Activated T-cell treated with anti-CD3 and anti-CD28 coated beads, Interleukin-2, amount 50 U/mL, for 4 hours (primary cell): ENCODE measurements at places on chromosomes 6 and 20. TPM values are rescaled to one million over a fixed set of nuclear protein-coding genes. Genes with fewer than 3 reads are reported as not detected.

- no peak for DNase-seq
Observed at GRCh38 chr6:11009353-11009752, 34.8 kb downstream of the ELOVL2 start.

- DNase-seq, result no peak
Observed at GRCh38 chr6:121666814-121667213, 231.4 kb downstream of the GJA1 start.

GRCh38 chr6:134636186-134636799, 313.6 kb downstream of the ALDH8A1 start:
- DNase-seq, result peak; percentile 43

DNA sequence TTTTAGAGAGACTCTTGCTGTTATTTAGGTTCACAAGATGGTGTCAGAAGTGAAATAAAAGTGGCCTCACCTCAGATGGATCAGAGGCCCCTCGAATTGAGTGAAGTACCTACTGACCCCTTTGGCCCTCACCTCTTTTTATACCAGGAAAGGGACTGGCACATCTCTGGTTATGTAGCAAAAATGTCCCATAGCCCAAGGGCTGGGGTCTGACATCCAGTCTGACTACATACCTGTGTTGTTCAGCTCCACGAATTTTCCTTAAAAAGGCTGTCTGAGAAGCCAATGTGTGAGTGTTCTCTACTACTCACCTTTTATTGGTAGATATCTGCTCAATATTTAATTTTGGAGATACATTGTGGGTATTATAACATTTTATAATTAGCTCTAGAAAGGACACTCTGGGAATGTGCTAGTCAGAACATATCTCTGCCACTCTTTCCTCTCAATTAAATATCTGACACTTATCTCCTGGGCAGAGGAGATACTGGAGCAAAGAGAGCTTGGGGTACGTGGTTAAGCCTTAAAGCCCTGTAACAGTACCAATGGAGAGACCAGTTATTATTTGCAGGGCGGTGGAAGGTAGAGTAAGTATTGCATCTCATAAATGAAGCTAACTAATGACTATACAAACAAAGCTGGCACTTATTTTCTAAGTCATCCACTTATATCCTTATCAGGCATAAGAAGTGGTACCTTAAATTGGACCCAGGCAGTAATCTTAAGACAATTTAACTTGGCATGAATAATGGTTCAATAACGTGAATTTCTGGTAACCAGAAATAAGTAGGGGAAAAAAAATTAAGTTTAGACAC, 20.0 kb upstream of the IL22RA2 start:
- no peak for DNase-seq

DNA sequence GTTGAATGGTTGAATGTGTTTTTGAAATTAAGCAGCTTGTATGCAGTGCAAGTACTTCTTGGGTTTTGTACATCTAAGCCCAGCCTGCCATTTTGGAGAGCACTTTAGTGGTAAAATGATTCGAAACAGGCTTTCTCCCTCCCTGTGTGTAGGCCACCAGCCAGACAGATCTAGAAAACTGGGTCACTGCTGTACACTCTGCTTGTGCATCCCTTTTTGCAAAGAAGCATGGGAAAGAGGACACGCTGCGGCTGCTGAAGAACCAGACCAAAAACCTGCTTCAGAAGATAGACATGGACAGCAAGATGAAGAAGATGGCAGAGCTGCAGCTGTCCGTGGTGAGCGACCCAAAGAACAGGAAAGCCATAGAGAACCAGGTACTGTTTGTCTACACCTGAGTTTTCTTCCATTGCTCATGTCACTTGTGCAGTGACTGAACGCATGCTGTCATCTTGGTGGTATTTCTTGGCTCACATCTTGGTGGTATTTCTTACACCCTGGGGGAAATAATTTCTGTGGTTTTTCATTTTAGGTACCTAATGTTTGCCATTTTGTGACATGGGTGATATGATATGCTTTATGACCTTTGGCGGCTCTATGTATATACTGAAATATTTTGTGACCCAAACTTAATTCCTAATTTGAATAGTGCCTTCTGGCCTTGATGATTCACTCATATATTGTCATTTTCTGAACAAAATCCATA, 115.7 kb upstream of the CLDN20 start:
- no peak for DNase-seq

GRCh38 chr20:51766994-51767866, 960 bp downstream of the ATP9A start:
- peak; percentile 23 for DNase-seq

- DNase-seq, result no peak
Observed at GRCh38 chr20:25296094-25297093, 48.5 kb downstream of the PYGB start.

DNA sequence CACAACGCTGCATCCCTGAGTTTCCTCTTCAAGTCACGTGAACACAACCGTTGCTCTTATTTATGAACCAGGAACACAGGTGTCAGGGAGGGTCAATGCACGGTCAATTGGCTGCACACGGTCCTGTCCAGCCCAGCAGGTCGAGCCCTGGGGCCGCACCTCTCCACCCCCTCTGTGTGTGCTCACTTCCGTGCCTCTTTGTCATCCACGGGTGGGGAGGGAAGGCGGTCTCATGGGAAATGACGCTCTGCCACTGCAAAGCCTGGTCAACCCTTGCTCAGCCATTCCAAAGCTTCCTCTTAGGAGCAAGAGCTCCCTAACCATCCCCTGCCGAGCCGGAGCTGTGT, 38.7 kb downstream of the DACT2 start:
- no peak for DNase-seq

DNA sequence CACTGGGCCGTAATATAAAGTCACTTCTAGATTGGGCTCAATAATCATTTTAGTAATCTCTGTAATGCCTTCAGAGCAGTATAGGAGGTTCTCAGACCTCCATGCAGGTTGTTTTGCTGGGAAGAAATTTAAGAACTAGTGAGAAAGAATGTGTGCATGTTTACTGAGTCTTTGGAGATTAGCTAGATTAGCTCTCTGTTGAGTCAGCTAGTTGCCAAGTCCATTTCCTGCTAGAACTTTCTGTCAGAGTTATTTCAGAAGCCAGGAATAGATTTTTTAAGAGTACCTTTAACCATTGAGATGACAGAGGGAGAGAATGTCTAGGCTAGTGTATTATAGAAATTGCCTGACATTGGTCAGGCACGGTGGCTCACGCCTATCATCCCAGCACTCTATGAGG, 33.3 kb downstream of the ORC3 start:
- no peak for DNase-seq

GRCh38 chr6:76707630-76708029, 635.2 kb upstream of the IMPG1 start:
- DNase-seq, result no peak

GRCh38 chr6:129694036-129694435, 15.9 kb downstream of the ARHGAP18 start:
- DNase-seq, result no peak

GRCh38 chr20:1894951-1895673, at the start of gene SIRPA:
Gene SIRPA, plus strand, starts transcription at chr20:1895407. Its CDS starts 41 bp downstream, at chr20:1895448.
- no peak for DNase-seq

- no peak for DNase-seq
Observed at GRCh38 chr6:126199466-126199865, 140.4 kb upstream of the CENPW start.

- DNase-seq, result no peak
Observed at GRCh38 chr20:53142225-53143127, 170.3 kb downstream of the TSHZ2 start.

DNA sequence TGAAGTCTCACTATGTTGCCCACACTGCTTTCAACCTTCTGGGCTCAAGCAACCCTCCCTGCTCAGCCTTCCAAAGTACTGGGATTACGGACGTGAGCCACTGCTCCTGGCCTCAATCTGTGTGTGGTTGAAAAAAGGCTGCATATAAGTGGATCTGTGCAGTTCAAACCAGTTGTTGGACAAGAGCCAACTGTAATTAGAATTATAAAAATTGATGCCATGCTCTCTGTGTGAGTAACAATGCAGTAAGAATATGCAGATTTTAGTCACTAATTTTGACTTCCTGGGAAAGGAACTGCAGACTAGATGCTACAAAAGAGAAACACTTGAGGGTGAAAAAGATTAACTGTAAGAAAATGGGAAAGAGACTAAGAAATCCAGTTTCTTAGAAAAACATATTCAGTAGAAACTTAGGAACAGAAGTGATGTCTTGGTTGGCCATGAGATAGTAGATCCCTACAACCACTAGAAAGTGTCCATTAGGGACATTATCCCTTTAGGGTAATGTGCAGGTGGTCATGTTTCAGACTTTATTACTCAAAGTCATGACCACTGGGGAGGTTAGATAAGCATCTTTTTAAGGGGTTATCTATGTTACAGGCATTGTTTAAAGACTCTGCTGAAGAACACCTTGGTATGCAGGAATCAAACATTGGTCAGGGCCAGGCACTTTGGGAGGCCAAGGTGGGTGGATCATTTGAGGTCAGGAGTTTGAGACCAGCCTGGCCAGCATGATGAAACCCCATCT, 26.3 kb downstream of the ITCH start:
- no peak for DNase-seq

GRCh38 chr20:4966826-4967751, 34.2 kb downstream of the SLC23A2 start:
- DNase-seq, result no peak

GRCh38 chr6:111456208-111456607, 26.8 kb downstream of the REV3L start:
- DNase-seq, result no peak

DNA sequence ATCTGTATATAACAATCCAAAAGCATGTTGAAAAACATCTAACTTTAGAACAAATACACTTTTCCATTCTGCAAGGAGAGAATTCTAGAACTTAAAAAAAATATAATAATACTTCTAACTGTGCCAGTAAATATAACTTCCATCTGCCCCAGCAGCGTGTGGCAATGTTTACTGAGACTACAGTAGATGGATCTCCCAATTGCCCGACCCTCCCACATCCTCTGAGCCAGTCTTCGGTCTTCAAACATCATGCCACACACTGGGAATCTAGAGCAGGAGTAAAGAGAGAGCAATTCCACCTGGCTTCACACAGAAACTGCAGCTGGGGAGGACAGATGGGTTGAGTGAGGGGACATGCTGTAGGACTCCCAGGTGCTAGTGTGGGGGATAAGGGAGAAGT, 121.3 kb upstream of the NHSL1 start:
- DNase-seq, result no peak

- DNase-seq, result no peak
Observed at GRCh38 chr6:15908871-15909270, 220.0 kb upstream of the MYLIP start.

- no peak for DNase-seq
Observed at GRCh38 chr20:46700481-46700880, 9.0 kb upstream of the SLC2A10 start.

DNA sequence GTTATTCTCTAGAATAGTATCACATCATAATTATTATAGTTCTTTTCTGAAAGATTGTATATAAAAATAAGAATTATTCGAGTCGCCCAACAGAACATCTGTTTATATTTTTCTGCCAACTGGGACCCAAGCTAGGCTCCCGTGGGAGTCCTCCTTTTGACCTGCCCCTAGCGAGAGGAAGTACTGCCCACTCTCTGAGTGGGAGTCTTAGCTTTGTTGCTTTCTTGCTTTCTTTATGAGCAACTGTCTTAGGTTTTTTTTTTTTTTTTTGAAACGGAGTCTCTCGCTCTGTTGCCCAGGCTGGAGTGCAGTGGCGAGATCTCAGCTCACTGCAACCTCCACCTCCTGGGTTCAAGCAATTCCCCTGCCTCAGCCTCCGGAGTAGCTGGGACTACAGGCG, 202.0 kb upstream of the ZNF184 start:
- no peak for DNase-seq

- DNase-seq, result peak; percentile 1
Observed at GRCh38 chr6:158043586-158044524, 62.2 kb downstream of the SYNJ2 start.

DNA sequence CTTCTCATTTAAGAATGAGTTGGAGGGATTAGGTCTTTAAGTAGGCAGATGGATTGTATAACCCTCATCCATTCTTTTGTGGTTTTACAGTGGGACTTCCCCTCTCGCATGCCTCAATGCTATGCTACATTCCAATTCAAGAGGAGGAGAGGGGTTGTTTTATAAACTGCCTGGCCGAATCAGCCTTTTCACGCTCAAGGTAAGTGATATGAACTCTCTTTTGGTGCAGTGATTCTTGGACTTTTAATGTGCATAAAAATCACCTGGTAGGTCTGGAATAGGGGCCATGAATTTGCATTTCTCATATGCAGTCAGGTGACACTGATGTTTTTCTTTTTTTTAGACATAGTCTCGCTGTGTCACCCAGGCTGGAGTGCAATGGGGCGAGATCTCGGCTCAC, 10.8 kb downstream of the ASXL1 start:
- DNase-seq, result no peak

DNA sequence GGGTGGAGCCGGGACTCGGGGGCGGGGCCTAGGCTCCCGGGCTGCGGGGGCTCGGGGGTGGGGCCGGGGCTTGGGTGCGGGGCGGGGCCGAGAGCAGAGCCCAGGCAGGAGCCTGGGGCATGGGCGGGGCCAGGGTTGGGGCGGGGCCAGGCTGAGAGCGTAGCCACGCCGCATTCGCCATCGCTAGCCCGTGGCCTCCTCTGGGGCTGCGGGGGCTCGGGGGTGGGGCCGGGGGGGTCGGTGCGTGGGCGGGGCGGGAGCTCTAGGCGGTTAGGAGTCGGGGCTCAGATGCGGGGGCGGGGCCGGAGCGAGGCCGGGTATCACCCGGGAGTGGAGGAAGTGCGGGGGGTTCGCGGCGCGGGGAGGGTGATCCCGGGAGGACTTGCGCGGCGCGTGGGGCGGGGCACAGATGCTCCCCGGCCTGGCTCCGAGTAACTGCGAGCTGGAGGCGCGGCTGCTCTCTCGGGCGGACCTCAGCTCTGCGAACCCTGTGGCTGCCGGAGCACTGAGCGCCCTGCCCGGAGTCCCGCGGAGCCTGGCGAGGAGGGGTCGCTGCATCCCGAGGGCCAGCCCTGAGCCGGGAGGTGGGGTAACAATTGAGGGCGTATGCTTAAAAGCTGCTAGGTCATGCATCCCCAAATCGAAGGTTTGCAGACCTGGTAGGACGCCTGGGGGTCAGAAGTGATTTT, 434 bp upstream of the ECI2 start:
- DNase-seq, result peak; percentile 97

- DNase-seq, result no peak
Observed at GRCh38 chr20:45032276-45032675, 66.0 kb downstream of the STK4 start.

DNA sequence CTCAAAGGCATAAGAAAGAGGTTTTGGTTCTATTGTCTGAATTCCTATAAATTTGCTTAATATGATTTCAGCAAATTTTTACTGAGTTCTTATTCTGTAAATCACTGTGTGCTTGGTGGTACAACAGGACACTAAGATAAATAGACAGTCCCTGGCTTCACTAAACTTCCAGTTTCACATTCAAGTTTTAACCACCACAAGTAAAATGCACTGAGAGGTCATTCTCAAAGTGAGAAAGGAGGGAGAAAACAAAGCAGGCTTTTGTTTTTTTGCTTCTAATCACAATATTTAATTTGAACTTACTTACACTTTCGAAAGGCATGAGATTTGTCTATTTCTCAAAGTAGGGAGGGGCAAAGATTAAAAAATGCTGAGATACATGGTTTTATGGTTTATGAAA, 445.7 kb downstream of the CDC5L start:
- no peak for DNase-seq

- no peak for DNase-seq
Observed at GRCh38 chr20:51469578-51470498, 72.7 kb downstream of the NFATC2 start.

Gene COL11A2
- 0.48 TPM for total RNA-seq

Gene RBL1
- total RNA-seq, result 57.2 TPM

Gene BPIFA1
- not detected for total RNA-seq

Gene NOTCH4
- 0.40 TPM for total RNA-seq

Gene CABLES2
- 6.9 TPM for total RNA-seq

Gene MCCD1
- total RNA-seq, result not detected

Gene ATRN
- total RNA-seq, result 12.3 TPM
